ENCODE measurements at places on chromosomes 16 and 17.

- DNase-seq: peak; percentile 97
These were observed 22.8 kb downstream of the ANKFN1 start for GRCh38 chr17:56176091-56176490.

DNA sequence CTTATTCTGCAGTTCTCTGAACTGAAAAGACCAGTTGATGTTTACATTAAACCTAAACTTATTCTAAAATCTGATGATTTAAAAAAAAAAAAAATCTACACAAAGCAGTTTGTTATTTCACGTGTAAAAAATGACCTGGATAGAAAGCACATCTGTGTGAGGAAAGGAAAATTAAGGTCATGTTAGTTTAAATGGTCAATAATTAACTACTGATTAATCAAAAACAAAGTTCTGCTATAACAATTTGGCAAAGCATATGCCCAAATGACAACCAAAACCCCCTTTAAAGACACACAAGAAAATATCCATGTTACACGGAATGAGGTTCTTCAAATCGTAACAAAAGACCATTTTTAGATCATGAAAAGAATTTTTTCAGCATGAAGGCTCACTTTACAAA lies 30.4 kb downstream of the CACNG1 start:
- DNase-seq: no peak

DNA sequence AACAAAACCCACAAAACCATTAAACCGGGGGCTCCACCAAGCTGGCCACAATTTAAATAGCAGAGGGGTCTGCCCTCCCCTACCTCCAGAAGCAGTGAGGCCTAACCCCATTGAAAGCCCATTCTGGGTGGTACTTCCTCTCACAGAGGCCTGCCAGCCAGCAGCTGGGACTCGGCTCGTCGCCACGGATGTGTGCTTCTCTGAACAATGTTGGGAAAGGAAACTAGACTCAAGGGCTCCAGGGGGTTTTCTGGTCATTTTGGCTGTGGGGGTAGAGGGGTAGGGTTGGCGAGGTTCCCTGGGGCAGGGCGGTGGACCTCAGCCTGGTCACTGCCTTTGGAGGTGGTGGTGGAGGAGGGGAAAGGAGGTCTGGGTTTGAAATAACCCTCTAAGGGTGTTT lies 4.7 kb upstream of the PLCG2 start:
- no peak for DNase-seq

GRCh38 chr16:75092777-75093176 lies 23.8 kb downstream of the LDHD start:
- DNase-seq: no peak

- DNase-seq: no peak
These were observed 1.1 kb upstream of the TRPV3 start for GRCh38 chr17:3558603-3559269.

GRCh38 chr17:49845321-49845720 lies 2.5 kb downstream of the TAC4 start:
- DNase-seq: no peak

GRCh38 chr17:47956791-47957590 lies 692 bp downstream of the PRR15L start:
- DNase-seq: no peak

DNA sequence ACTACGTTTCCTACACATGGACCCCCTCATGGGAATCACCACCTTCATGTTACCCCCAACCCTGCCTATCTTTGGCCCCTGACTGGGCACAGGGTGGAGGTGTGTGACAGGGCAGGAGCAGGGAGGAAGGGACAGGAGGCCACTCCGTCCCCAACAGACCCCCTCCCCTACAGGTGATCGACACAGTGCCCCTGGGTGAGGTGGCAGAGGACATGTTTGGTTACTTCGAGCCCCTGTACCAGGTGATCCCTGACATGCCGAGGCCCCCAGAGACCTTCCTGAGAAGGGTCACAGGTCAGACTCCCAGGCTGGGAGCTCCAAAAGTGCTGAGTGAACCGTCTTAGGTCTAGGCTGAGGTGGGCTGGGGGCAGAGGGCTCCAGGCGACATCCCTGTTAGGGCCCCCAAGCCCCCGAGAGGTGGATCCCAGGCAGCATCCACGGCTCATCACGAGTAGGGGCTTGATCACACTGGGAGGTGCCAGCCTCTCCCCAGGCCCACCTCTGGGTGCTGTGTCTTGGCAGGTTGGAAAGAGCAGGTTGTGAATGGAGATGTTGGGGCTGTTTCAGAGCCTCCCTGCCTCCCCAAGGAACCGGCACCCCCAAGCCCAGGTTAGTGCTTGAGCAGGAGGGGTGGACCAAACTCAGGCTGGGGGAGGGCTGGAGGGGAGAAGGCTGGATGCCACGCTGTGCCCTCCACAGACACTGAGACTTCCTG lies 1.5 kb downstream of the ACBD4 start:
- no peak for DNase-seq

- DNase-seq: no peak
These were observed 96.1 kb upstream of the SDK2 start for GRCh38 chr17:73740370-73740769.

DNA sequence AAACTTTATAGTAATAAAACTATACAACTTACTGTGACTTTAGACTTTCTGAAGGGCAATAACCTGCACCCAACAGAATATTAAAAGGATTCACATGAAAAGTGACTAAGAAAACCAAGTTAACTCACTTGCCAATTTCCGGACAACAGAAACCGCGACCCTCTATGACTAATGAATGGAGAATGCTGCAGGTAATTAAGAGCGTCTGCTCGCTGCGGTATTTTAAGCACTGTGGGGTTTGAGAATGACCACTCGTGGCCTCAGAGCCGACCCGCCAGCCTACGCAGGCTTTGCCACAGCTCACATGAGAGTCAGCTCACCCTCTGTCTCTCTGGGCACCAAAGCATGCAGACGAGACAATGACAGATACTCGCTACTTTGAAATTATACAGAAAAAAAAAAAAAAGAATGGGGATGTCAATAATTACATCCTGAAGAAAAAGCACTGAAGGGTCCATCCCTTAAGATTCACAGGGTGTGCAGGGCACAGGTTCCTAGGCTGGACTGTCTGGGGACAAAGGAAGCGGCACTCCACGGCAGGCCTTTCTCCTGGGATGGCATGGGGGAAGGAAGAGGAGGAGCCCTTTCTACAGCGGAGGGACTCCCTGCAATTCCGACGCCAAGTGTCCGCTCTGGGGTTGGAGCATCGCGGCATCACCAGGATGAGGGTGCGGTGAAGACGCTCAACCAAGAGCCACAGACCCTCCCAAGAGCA lies 35.0 kb downstream of the ZCCHC14 start:
- DNase-seq: peak; percentile 89

GRCh38 chr16:3954411-3954921 lies 74.0 kb upstream of the CREBBP start:
- no peak for DNase-seq

- no peak for DNase-seq
These were observed 38.1 kb upstream of the SSTR5 start for GRCh38 chr16:1034230-1035065.

DNA sequence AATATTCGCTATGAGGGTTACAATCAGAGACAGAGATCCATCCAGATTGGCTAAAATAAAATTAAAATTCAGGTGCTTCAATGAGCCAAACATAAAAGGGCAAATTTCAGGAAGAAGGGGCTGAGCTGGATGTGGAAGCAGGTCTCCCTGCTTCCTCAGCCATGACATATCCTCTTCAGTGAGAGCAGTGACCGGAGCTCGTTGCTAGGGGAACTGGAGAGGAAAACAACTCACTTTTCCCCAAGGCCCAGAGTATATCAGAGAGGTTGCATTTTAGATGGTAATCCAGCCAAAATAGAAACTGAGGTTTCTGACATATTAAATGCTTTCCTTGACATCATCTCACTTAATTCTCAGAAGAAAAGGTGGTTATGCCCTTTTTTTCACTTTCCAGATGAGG lies 503.5 kb downstream of the HS3ST4 start:
- DNase-seq: no peak

GRCh38 chr17:59152925-59153324 lies 2.1 kb downstream of the SKA2 start:
- no peak for DNase-seq

DNA sequence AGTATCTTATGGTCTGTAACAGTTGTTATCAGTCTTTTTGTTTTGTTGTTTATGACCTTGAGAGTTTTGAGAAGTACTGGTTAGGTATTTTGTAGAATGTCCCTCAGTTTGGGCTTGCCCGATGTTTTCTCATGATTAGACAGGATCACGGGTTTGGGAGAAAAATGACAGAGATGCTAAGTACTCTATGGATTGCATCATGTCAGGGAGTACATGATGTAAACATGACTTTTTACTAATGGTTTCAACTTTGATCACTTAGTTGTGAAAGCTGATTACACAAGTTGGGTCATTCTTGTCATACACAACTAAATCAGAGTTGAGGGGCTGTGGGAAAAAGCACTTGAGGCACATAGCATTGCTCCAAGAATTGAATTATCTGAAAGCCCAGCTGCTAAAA lies 94.7 kb upstream of the SIAH1 start:
- DNase-seq: no peak

DNA sequence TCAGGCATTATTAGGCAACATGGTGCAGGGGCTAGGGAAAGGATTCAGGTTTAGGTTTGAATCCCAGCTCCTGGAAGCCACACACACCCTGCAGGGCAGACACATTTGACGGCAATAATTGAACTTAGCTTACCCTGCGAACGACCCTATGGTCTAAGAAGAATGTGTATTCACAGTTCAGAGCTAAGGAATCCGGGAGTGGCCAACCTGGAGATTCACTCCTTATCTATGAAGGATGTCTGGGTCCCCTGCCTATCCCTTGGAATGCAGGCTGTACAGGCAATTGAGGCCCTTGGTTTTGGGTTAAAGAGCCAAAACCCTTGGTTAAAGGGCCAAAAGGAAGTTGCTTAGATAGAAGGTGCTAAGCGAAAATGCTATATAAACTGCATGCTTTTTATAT lies 2.9 kb upstream of the SYT17 start:
- DNase-seq: no peak

DNA sequence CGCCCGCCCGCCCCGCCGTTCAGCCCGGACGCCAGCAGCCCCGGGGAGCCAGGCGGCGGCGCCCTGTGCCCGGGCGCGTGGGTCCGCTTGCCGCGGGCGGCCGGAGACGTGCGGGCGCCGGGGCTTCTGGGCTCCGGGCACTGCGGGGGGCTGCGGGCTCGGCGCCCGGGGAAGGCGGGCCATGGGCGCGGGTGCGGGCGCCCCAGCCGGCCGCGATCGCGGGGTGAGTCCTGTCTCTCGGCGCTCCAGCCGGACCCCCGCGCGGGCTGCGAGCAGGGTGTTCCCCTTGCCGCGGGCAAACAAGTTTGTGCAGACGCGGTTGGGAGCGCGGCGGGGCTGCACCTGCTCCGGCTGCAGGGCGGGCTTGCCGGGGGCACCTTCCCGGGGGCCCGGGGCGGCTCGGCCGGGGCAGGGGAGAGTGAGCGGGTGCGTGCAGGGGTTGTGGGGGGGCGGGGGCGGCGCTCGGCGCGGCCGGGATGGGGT lies 292 bp downstream of the WSCD1 start:
- DNase-seq: no peak

- no peak for DNase-seq
These were observed 3.5 kb upstream of the TSPOAP1 start for GRCh38 chr17:58331815-58332777.

DNA sequence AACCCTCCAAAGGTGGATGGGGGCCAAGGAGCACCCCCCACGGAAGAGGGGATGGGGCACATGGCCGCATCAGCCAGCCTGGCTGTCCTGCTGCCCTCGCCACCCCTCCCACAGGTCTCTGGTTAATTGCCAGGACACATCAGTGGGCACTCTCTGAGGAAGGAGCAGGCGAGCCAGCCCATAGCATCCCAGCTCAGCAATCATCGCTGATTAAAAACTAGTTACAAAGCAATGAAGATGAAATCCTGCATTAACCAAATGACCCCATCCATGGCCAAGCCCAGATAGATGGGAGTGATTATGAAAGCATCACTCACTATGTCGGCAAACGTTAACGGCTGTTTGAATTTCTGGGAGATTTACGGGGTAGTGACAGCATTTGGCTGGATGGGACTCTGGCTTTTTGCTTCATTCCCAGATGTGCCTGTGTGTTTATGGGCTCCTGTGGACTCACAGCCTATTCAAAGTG lies 45.3 kb downstream of the CCDC182 start:
- DNase-seq: no peak

DNA sequence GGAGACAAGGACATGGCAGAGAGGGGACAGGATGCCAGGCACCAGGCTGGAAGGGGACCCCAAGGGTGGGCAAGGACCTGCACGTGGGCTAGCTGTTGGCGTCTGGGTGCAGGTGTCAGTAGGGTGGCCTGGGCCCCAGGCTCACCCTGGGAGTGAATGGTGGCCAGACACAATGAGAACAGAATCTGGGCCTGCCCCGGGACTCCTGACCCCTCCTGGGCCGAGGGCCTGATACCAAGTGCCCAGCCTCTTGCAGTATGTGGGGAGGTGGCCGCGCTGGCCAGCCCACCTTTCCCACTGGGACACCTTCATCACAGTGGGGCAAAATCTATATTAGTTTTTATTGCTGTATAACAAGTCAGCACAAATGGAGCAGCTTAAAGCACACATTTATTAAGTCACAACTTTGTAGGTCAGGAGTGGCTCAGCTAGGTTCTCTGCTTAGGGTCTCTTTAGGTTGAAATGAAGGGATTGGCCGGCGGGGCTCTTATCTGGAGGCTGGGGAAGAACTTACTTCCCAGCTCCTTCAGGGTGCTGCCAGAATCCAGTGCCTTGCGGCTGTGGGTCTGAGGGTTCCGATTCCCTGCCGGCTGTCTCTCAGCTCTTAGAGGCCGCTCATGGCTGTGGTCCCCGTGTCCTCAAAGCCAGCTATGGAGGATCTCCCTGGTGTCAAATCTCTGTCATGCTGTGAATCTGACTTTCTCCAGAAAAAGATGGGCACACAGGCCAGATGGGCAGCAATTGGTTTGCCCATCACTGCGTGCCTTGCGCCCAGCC lies 3.6 kb downstream of the PRSS33 start:
- no peak for DNase-seq

GRCh38 chr17:33373273-33373672 lies 80.2 kb upstream of the ASIC2 start:
- DNase-seq: no peak

DNA sequence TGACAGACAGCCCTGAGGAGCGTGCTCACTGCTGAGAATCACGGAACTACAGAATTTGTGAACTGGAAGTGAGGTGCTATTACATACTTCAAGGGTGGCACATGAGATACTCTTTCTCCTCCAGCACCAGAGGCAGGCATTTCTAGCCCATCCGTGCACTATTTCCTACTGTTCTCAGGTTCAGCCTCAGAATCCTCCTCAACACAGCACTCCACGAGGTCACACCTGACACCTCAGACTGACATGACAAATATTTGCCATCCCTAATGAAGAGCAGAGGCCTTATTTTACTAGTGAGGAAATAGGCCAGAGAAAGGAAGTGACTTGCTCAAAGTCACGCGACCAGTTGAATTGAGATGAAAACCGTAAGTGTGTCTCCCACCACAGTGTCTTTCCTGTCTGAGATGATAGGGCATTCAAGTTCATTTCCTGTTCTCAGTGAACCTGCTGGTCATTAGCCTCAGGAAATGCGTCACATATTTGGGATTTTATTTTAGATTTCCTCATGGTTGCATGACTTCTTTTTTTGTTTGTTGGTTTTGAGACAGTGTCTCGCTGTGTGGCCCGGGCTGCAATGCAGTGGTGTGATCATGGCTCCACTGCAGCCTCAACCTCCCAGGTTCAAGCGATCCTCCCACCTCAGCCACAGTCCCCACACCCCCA lies 23.6 kb downstream of the SEZ6 start:
- no peak for DNase-seq

Data from HS-27A (cell line).